ENCODE measurements at places on chromosomes 1 and 21.
A peak's percentile ranks its signal among the peaks of the same experiment; 100 is the strongest.

DNA sequence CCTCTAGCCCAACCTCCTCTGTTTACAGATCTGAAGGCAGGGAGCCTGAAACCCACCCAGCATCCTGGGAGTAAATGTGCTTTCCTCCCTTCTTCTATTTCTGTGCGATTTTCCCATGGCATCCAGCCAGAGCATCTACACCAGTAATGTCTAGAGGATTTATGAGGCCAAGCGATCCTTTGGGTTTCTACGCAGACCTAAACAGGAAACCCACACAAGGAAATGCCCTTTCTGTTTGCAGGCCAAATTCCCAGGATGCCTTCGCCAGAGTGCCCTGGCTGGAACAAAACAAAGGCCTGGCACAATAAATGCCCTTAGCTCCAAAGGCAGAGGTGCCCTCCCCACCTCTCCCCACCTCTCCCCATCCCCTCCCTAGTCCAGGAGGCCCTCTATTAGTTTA, 110.5 kb upstream of the CDC42BPA start:
- no peak for DNase-seq

- DNase-seq = no peak
Measured at GRCh38 chr1:80384083-80384830, 1377.7 kb upstream of the ADGRL4 start.

- no peak for DNase-seq
Measured at GRCh38 chr21:34061983-34062382, 11.4 kb upstream of the MRPS6 start.

DNA sequence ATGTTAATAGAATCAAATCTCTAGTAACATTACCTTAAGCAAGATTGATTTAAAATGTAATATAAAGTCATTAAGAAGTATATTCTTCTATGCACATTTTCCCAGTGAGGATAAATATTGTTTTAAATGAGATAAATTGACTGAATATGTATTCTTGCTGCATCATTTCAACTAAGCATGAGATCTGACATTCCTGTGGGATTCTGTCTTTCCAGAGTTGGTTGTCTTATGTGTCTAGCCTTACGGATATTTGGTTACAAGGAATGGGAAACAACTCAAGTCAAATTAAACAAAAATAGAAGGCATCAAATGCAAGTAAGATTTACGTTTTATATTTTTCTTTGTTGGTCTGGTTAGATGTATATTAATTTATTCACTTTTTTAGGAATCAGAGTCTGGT, 287.5 kb downstream of the PTGER3 start:
- DNase-seq = no peak

DNA sequence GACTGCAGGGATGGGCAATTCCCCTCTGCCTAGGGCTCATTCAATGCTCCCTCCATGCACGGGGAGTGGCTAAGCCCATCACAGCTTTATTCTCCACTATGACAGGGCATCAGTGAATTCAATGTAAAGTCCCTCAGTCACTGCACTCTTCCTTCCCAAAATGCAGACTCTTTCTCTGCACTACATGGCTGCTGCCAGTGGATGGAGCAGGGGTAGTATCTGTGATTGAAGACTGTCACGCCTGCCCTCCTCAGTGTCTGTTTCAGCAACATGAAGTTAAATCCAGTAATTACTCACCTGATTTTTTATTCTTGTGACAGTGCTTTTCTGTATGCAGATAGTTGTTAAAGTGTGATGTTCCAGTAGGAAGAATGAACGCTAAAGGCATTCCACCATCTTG, 1323.2 kb downstream of the AMY1C start:
- DNase-seq = no peak

DNA sequence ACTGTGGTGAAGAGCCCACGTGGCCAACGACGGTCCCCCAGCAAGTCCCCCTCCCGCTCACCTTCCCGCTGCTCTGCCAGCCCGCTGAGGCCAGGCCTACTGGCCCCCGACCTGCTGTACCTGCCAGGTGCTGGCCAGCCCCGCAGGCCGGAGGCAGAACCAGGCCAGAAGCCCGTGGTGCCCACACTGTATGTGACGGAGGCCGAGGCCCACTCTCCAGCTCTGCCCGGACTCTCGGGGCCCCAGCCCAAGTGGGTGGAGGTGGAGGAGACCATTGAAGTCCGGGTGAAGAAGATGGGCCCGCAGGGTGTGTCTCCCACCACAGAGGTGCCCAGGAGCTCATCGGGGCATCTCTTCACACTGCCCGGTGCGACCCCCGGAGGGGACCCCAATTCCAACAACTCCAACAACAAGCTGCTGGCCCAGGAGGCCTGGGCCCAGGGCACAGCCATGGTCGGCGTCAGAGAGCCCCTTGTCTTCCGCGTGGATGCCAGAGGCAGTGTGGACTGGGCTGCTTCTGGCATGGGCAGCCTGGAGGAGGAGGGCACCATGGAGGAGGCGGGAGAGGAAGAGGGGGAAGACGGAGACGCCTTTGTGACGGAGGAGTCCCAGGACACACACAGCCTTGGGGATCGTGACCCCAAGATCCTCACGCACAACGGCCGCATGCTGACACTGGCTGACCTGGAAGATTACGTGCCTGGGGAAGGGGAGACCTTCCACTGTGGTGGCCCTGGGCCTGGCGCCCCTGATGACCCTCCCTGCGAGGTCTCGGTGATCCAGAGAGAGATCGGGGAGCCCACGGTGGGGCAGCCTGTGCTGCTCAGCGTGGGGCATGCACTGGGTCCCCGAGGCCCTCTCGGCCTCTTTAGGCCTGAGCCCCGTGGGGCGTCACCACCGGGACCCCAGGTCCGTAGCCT, 46.8 kb downstream of the TRIM11 start:
- no peak for DNase-seq

DNA sequence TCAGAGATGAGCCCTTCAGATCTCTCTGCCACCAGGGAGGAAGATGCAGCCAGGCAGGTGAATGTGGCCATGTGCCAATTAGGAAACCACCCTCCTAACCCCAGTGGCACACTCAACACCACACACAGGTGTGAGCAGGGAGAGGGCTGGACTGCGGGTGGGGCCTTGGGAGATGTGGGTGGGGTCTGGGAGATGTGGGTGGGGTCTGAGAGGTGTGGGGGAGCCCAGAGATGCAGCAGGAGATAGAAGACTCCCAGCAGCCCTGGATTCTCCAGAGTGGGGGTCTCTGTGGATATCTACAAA, 43.2 kb upstream of the COL6A1 start:
- no peak for DNase-seq

DNA sequence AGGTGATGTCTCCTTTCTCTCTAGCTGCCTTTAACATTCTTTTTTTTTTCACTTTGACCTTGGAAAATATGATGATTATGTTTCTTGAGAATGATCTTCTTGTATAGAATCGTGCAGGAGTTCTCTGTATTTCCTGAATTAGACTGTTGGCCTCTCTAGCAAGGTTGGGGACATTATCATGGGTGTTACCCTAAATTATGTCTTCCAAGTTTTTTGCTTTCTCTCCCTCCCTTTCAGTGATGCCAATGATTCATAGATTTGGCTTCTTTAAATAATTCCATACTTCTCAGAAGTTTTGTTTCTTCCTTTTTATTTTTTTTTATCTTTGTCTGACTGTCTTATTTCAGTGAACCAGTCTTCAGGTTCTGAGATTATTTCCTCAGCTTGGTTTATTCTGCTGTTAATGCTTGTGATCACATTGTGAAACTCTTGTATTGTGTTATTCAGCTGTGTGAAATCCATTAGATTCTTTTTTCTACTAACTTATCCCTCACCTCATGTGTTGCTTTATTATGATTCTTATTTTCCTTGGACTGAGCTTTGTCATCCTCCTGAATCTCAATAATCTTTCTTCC, 268.4 kb upstream of the NRIP1 start:
- no peak for DNase-seq

DNA sequence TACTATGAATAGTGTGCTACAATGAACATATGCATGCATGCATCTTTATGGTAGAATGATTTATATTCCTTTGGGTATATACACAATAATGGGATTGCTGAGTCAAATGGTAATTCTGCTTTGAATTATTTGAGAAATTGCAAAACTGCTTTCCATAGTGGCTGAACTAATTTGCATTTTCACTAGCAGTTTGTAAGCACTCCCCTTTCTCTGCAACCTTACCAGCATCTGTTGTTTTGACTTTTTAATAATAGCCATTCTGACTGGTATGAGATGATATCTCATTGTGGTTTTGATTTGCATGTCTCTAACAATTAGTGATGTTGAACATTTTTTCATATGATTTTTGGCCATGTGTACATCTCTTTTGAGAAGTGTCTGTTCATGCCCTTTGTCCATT, 24.0 kb upstream of the DIRAS3 start:
- DNase-seq = peak; percentile 7

- DNase-seq = no peak
Measured at GRCh38 chr1:246295968-246296367, 211.1 kb downstream of the SMYD3 start.

DNA sequence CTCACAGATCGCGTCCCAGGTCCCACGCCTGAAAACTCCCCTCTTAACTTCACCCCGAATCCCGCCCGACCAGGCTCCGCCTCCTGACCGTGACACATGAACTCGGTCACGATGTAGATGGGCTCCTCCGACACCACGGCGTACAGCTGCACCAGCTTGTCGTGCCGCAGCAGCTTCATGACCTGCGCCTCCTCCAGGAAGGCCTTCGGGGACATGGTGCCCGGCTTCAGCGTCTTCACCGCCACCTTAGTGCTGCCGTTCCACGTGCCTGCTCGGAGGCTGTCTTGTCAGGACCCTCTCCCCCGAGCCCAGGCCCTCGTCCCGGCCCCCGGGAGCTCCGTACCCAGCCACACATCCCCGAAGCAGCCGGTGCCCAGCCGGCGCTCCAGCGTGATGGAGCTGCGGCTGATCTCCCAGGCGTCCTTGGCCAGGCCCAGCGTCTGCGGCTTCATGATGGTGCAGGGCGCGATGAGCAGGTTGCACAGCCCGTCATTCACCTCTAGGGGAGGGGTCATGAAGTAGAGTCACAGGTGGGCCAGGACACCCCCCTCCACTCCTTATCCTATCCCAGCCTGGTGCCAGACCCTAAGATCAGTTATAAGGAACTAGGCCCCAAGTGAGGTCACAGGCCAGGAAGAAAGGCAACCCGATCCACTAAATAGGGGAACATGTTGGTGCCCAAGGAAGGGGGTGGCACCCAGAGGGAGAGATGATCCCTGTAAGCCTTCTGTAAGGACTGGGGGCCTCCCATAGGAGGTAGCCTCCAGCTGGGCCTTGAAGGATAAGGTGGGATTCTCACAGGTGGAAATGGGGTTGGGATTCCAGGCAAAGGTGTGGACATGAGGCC, 11.6 kb upstream of the AHDC1 start:
- DNase-seq = no peak

DNA sequence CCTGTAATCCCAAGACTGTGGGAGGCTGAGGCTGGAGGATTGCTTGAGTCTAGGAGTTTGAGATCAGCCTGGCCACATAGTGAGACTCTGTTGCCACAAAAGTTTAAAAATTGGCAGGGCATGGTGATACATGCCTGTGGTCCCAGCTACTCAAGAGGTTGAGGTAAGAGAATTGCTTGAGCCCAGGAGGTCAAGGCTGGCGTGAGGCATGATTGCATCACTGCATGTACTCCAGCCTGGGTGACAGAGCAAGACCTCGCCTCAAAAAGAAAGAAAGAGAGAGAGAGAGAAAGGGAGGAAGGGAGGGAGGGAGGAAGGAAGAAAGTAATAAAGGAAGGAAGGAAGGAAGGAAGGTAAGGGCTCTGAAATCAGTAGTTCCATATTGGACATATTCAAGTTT, 25.0 kb downstream of the GLUL start:
- no peak for DNase-seq

DNA sequence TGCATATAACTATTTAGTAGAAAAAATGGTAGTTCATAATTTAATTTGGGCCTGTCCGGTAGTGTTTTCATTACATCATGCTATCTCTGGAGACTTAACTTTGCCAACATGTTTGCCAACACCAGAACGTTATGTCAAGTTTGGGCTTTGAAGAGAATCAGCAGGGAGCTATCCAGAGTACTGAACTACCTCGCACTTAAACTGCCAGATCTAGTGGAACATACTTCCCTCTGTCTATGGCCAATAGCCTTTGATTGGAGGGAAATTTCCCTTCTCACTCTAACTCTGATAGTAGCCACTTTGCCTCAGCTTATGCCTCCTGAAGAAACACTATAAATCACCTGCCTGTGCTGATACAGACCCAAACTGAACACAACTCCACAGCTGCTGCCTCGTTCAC, 10.0 kb downstream of the LRRC53 start:
- DNase-seq = peak; percentile 24

DNA sequence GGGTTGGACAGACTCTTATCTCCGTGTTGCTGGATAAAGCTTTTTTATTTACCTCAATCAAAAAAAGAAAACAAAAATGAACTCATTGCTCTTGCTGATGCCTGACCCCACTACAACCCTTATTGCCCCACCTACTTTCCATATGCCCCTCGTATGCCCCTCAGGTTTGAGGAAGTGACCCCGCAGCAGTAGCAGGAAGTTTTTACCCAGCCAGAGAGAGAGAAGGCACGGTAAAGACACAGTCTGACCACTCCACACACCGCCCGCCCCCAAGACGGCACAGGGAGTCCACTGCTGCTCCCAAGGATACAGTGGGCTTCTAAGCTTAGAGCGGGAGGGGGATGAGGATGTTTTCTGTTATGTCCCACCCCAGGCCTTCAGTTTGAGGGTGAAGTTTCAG, 9.8 kb downstream of the PLEKHO1 start:
- no peak for DNase-seq

DNA sequence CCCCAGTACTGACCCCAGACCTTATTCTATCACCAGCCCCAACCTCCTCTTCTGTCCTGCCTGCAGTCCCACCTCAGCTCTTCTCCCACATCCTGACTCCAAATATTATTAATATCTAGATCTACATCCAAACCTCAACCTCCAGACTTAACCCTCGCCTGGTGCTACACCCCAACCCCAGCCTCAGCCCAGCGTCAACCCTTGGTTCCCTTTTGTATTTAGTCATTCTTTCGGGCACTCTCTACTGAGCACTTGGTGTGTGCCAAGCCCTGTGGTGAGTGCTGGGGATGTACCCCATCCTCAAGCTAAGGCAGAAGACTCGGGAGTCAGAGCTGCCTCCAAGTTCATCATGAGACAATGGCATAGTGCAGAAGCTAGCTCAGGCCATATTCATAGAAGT, 1.1 kb downstream of the SHISAL2A start:
- DNase-seq = no peak

DNA sequence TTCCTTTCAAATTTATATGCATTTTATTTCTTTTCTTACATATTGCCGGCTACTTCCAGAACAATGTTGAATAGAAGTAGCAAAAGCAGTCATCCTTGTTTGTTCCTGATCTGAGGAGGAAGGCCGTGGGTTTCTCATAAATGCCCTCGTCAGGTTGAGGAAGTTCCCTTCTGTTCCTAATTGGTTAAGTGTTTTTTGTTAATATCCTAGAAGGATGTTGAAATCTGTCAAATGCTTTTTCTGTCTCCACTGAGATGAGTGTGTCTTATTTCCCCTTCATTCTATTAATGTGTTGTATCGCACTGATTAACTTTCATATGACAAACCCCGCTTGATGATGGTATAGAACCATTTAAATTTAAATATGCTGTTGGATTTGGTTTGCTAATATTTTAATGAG, 15.4 kb downstream of the TTLL10 start:
- DNase-seq = no peak

GRCh38 chr21:42607525-42608102, 45.8 kb upstream of the PDE9A start:
- no peak for DNase-seq

GRCh38 chr1:232422098-232422497, 207.8 kb downstream of the SIPA1L2 start:
- DNase-seq = no peak

- DNase-seq = no peak
Measured at GRCh38 chr1:112388436-112388835, 7.6 kb upstream of the CTTNBP2NL start.

- DNase-seq = no peak
Measured at GRCh38 chr1:209609791-209610630, 26.5 kb downstream of the CAMK1G start.

- no peak for DNase-seq
Measured at GRCh38 chr1:198400063-198400462, 140.4 kb downstream of the ATP6V1G3 start.
